T-helper 17 cell (primary cell): ENCODE measurements at places on chromosomes 3 and 15.

GRCh38 chr3:50531201-50531600, 27.8 kb upstream of the CACNA2D2 start:
- no peak for DNase-seq

- no peak for DNase-seq
These were observed 214.6 kb downstream of the KCNAB1 start for GRCh38 chr3:156334841-156335545.

GRCh38 chr15:38038659-38039442, 104.4 kb downstream of the TMCO5A start:
- no peak for DNase-seq

- no peak for DNase-seq
These were observed 52.0 kb downstream of the CCR3 start for GRCh38 chr3:46293991-46294833.

DNA sequence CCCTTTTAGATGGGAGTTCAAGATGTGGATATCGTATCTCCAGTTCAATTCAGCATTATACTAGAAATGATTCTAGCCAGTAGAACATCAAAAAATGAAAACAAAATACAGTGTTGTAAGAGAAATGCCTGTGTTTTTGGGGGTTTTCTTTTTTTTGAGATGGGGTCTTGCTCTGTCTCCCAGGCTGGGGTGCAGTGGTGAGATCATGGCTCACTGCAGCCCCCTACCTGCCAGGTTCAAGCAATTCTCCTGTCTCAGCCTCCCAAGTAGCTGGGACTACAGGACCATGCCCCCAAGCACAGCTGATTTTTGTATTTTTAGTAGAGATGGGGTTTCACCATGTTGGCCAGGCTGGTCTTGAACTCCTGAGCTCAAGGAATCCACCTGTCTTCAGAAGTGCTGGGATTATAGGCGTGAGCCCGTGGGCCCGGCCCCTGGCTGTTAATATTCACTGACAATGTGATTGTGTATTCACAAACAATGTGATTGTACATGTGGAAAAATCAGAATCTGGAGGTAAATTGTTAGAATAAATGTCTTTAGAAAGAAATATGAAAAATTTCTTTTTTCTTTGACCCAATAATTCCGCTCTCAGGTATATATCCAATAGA, 59.0 kb downstream of the ARIH1 start:
- no peak for DNase-seq
